ENCODE measurements at places on chromosomes 13 and 19. TPM values are rescaled to one million over a fixed set of nuclear protein-coding genes. Genes with fewer than 3 reads are reported as not detected.

DNA sequence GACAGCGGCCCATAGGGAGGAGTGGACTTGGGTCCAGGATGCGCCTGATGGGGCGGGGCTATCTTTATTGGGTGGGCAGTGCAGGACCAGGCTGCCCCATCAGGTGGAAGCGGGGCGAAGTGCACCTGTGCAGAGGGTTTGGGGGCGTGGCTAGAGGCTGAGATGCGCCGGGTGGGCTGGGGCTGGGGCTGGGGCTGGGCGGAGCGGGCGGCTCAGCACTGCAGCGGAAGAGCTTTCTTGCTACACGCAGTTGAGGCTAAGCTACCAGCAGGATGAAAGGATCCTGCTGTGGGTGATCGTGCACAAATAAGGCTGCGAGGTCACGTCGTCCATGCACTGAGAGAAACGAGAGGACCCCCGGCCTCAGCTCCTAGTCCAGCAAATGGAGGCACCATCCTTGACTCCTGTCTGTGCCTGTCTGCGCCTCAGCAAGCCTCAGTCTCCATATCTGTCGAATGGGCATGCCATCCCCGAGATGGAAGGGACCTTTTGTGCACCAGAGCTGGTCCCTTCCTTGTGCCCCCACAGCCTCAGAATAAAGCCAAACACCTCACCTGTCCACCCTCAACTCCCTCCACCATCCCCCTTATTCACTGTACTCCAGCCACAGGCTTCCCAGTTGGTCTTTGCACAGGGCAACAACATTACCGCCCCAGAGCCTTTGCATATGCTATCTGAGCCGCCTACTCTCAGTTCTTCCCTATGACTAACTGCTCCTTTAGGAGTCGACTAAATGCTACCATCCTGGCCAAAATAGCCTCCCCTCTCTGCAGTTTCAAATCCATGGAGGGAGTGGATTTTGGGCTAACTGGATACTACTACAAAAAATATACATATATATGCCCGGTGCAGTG is 21.0 kb upstream of the HOMER3 start:
- no peak for DNase-seq

DNA sequence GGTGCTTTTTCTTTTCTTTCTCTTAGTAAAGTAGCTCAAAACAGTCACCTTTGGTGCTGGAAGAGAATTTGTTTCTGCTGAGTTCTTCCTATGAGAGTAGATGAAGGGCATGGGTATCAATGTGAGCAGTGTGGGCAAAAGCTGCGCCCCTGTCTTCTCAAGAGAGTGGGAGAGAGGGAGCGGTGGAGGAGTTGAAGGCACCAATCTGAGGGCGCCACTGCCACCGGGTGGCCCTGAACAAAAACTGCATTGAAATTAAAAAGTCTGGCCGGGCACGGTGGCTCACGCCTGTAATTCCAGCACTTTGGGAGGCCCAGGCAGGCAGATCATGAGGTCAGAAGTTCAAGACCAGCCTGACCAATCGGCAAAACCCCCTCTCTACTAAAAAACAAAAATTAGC is 28.7 kb upstream of the EPHX3 start:
- no peak for DNase-seq

- no peak for DNase-seq
Measured at GRCh38 chr13:35856721-35857364, 274.3 kb downstream of the DCLK1 start.

The TEX29 gene
- total RNA-seq, result not detected

- DNase-seq, result no peak
Measured at GRCh38 chr13:85737952-85738351, 61.3 kb downstream of the SLITRK6 start.

DNA sequence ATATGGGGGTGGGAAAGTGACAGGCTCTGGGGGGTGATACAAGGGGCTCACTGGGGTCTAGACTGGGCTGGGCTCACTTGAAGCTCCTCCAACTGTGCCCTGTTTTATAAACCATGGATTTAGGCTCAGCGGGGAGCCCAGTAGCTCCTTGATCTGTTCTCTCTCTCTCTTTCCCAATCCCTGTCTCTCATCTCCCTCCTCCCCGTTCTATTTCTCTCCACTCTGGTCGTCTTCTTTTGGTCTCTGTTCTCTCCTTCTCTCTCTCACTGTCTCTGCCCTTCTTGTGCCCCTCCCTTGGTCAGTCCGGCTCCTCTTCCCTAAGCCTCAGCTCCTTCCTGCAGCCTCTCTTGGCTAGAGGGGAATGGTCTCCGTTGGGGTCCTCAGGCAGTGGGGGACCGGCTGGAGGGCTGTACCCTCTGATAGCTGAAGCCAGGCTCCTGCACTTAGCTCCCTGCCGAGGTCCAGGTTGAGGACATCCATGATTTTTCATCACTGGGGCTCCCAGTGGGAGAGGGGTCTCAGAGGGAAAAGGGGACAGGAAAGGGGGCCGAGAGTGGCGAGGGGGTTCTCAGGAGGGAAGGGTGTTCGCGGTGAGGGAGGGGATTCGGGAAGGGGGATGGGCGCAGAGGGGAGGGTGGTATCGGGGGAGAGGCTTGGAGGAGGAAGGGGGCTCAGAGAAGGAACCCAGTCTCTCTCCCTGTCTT is 8.5 kb downstream of the UNC13A start:
- DNase-seq, result no peak

DNA sequence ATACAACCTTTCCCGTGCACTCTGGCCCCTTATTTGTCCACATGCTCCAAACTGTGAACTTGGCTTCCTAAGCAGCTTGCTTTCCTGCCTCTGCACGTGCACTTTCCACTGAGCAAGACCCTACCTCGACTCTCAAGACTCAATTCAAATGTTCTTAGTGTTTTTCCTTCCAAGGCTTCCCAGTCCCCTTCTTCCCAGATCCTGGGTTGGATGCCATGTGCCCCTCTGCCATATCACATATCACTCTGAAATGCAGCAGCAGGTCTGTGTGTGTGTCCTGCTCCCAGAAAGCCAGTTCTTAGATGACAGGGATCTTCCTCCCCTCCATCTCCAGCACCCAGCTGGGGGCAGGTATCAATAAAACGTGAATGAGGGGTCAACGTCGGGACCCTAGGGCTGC is 3.0 kb downstream of the ZNF557 start:
- DNase-seq, result no peak

- no peak for DNase-seq
Measured at GRCh38 chr13:50643060-50643459, 200.4 kb downstream of the DLEU7 start.

DNA sequence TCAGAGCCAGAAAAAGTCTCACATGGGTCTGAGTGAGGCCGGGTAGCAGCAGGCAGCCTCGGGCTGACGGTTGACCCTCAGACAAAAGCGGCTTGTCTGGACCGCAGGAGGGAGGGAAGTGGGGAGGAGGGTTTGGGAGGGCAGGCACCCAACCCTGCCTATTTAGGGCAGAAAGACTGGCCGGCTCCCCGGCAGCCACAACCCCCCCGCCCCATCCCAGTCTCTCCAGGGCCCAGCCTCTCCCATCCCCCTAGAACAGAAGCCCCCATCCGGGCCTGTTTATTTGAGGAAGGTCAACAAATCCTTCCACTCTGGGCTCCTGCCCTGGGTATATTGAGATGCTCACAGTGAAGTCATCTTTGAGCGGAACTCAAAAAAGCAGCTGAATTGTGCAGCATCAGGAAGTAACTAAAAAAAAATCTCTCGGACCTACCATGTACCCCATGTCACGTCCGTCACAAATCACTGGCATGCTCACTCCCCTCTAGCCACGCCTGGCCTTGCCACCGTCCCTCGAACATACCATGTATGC is 6.3 kb downstream of the DACT3 start:
- no peak for DNase-seq

The ZNF69 gene
- total RNA-seq, result 19.2 TPM

The CNN1 gene
- 11.8 TPM for total RNA-seq

DNA sequence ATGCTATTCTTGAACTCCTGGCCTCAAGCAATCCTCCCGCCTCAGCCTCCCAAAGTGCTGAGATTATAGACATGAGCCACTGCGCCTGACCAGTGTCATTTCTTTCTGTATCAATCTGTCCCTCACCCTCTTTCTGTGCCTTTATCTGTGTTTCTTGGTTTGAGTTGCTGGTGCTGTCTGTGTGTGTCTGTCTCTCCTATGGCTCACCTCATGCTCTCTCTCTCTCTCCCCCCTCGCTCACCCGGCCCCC is 9.9 kb downstream of the IRF2BP1 start:
- DNase-seq, result no peak
